Foreskin melanocyte (primary cell): ENCODE measurements at places on chromosomes 7 and 10.
A peak's percentile ranks its signal among the peaks of the same experiment; 100 is the strongest.

- no peak for DNase-seq
Measured at GRCh38 chr7:110675383-110676103, 415.4 kb upstream of the LRRN3 start.

- no peak for DNase-seq
Measured at GRCh38 chr7:55556031-55556430, 16.3 kb downstream of the VOPP1 start.

DNA sequence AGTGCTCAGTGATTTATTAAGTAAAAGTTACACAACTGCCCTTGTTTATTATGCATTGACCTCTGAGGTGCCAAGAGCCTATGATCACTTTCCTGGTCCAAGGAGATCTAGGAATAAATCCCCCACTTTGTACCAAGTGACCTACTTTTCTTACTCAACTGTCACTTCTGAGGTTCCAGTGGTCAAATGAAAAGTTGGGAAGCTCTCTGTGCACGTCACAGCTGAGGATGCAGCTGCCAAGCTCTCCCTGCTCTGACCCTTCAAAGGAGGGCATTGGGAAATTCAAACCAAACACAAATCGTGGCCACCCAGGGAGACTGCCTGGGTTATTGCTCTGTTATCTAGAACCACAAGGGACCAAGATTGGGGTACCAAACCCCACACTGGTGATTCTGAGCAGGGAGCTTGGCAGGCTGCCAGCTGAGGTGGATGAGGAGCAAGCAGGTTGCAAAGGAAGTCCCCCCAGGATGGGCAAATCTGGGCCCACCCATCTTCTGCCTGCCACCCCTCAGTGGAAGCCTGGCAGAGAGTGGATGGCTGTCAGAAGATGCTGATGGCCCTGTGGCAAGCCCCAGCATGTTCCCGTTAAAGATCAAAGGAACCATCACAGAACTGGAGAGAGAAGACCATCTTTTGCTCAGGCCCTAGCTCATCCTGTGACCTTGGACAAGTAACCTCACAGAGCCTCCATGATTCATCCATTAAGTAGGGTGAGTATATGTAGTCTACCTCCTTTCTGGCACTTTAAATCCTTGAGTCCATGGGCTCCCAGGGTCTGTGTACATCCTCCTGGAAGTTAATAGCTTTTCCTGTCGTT, 106.8 kb downstream of the PPP1R3C start:
- DNase-seq, result no peak

DNA sequence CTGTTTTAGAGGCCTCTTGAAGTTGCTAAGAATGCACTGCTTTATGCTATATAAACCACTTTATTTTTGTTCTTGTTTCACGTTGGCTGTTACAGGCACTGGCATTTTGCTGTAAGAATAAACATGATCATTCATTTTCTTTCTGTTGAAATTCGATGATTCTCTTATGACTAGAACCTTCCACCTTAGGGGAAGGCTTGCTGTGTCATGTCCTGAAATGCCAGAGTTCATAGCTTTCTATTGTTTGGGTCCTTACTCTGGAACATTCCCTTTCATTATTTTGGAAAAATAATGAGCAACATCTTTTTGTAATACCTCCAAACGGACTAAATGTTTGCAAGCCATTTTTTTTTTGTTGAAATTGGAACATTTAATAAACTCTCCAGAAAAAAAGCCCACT, 495.1 kb upstream of the POT1 start:
- DNase-seq, result no peak

DNA sequence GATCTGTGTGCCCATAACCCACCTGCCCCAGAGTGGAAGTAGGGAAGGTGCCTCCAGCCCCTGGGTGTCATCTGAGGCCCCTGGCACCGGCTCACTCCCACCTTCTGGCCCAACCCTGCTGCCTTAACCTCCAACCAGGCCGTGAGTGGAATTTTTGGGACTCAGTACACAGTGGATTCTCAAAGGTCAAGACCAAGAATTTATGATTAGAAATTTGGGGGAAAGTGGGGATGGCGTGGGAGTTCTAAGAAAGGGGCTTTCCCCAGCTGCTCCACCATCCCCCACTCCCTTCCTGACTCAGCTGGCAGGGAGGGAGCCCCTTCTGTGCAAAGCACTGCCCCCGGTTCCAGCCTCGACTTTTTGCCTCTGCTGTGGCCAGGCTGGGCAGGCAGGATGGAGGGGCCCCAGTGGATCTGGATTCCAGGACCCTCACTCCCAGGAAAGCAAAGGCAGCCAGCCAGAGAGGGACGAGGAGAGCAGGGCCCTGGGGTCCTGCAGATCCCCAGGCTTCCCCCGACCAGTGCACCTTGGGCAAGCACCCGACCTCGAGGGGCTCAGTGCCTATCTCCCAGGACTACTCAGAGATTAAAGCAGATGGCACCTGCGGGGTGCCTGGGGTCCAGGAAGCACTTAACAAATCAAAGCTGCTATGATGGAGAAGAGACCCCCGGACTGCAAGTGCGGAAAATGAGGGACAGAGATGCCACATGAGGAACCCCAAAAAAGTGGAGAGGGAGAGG, 12.8 kb downstream of the SPOCK2 start:
- no peak for DNase-seq

GRCh38 chr10:114061789-114062188, 18.1 kb downstream of the ADRB1 start:
- DNase-seq, result no peak

DNA sequence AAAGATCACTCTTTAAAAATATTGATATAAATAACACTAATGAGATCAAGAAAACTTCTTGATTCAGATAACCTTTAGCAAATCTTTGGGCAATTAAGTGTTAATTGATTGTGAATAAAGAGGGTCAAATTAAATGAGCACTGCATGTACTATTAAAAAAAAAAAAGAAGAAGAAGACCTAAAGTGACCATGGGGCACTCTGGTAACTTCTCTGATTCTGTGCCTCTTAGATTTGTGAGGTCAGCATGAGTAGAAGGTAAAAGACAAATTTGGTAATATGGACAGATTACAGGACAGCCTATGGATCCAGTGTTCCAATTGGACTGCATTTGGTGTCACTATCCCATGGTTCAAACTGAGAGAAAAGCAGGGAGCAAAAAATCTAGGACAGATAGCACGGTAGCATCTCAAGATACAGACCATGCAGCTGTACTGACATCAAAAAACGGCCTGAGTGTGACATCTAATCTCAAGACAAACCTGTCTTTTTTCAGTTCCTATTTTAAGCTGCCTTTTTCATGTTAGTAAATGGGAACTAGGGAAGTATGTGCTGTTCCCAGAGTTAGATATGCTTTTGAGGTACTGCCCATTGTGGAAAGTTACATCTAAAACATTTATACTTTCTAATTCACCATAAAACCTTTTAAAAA, 128.0 kb downstream of the KCND2 start:
- DNase-seq, result no peak

DNA sequence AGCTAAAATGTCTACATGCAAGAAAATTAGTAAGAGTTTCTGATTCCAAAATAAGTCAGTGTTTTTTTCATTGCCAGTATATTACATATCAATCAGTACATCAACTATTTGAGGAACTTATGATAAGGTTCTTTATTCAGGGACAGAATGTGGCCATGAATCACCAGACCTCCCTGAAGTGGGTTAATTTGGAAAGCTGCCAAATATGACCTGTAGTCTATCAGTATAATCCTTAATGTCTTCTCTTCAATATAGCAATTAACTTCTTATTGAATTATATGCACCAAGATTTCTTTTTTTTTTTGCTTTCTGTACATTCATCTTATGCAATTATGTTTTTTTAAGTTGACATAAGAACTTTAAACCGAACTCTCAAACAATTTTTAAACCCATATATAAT, 714.5 kb upstream of the POT1 start:
- DNase-seq, result no peak

GRCh38 chr7:50339990-50340500, 35.5 kb downstream of the IKZF1 start:
- DNase-seq, result no peak

- DNase-seq, result no peak
Measured at GRCh38 chr7:635227-635626, 91.3 kb upstream of the DNAAF5 start.

- DNase-seq, result no peak
Measured at GRCh38 chr7:73701357-73701995, 18.0 kb downstream of the STX1A start.

- no peak for DNase-seq
Measured at GRCh38 chr10:84755311-84755710, 426.9 kb downstream of the CCSER2 start.

GRCh38 chr7:882336-883035, 6.1 kb downstream of the GET4 start:
- no peak for DNase-seq

- DNase-seq, result peak; percentile 58
Measured at GRCh38 chr7:117087639-117088396, 134.5 kb downstream of the ST7 start.

DNA sequence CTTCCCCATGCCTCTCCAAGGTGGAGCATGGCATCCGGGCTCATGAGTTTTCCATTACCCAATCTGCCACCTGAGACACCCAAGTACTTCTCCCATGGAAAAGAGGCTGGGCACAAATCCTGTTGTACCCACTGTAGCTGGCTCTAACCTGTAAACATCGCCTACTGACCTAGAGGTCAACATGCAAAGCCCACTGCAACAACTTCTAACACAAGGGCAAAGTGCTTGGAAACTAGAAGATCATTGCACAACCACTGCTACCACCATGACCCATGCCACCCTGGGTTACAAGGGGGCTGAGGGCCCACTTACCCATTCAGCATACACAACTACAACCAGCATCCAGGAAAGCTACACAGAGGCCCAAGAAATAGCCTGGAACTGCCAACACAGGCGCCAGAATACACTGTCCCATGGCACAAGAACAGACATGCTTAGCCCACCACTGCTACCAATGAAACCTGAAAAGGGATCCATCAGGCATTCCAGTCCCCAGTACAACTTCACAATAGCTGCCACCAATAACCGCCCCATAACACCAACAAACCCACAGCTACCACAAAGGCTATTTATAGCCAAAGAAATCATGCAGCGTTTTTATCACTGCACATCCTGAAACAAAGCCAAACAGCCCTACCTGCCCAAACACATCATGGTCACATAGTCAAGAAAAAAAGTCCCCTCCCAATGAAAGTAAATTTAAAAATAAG, 63.4 kb downstream of the RNF32 start:
- no peak for DNase-seq

DNA sequence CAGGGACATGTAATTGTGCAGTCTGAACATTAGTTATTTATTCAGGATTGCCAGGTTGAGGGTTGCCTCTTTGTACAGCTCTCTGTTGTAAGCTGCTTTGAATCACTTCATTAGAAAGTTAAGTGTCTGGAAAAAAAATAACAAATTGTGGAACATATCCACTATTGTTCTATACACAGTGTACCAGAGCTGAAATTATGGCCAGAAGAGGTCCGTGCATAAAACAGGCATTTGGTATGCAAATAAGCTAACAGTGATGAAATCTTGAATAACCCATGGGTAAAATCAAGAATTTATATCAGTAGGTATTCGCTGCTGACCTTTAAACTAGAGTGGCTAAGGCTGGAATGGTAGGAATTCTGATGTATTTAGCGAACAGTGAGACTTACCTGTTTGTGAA, 152.1 kb downstream of the LHFPL3 start:
- DNase-seq, result no peak

DNA sequence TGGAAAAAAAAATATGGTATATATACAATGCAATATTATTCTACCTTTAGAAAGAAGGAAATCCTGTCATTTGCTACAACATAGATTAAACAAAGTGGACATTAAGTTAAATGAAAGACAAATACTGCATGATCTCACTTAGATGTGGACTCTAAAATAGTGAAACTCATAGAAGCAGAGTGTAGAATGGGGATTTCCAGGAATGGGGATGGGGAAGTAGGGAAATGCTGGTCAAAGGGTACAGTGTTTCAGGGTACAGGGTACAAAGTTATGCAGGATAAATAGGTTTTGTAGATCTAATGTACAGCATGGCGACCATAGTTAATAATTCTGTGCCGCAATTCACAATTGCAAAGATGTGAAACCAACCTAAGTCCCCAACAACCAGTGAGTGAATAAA, 385.5 kb downstream of the SFMBT2 start:
- DNase-seq, result no peak

DNA sequence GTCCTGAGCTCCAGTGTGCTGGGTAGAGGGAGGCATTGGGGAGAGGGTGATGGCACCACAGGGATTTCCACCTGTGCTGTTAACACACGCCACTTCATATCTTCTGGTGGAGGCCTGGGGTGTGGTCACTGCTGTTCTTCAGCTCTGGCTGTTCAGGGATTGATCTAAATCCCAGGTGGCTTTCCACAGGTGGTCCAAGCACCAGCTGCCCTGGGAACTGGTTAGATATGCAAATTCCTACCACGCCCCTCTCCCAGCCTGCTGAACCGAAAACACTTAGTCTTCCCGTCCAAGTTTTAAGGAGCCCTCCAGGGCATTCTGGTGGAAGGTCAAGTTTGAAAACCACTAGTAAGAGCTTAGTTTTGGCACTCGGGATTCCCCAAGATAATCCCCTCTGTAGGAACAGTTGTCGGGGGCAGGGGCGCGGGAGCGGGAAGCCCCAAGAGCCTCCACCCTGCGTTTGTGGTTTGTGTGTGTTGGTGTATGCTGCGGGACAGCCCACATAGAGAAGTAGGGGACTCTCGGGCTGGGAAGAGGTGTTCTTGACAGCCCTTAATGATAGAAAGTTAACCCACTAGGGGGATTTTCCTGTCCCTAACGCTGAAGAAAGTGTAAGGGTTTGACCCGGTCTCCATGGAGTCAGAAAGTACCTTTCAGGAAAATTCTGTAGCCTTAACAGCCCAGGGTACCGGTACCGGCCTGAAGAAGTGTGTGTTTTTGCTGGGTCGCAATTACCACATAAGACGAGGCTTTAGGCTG, 5.1 kb downstream of the DEPP1 start:
- no peak for DNase-seq

- DNase-seq, result no peak
Measured at GRCh38 chr7:102412548-102412947, 16.4 kb downstream of the PRKRIP1 start.

- peak; percentile 75 for DNase-seq
Measured at GRCh38 chr7:149239345-149240143, at the start of gene ZNF212. TSS of gene ZNF212 (plus strand) at chr7:149239651. CDS start at chr7:149239779, 128 bp downstream.

GRCh38 chr7:53811555-53812079, 730.6 kb upstream of the VSTM2A start:
- DNase-seq, result no peak

- no peak for DNase-seq
Measured at GRCh38 chr7:28195910-28196620, 15.5 kb upstream of the JAZF1 start.

GRCh38 chr10:101710059-101710695, 15.2 kb upstream of the FBXW4 start:
- DNase-seq, result no peak

- no peak for DNase-seq
Measured at GRCh38 chr10:102616066-102616770, 28.1 kb upstream of the TRIM8 start.

GRCh38 chr10:119199231-119199992, 8.0 kb upstream of the GRK5 start:
- peak; percentile 68 for DNase-seq

GRCh38 chr10:86855513-86855912, 99.1 kb downstream of the BMPR1A start:
- DNase-seq, result no peak
